ENCODE measurements at places on chromosomes 2 and 18. TPM values are rescaled to one million over a fixed set of nuclear protein-coding genes. Genes with fewer than 3 reads are reported as not detected.

Gene SERPINB8
- 3.5 TPM for total RNA-seq

Gene RNF152
- total RNA-seq, result 44.4 TPM

Gene PROM2
- total RNA-seq, result 13.6 TPM

Gene HOXD8
- 12.3 TPM for total RNA-seq

Gene RBFA
- 33.3 TPM for total RNA-seq

Gene EHBP1
- total RNA-seq, result 145 TPM

Measured in urinary bladder (tissue), 4 donors.